ENCODE measurements at places on chromosomes 1 and 21. TPM values are rescaled to one million over a fixed set of nuclear protein-coding genes. Genes with fewer than 3 reads are reported as not detected.

Gene GOLPH3L
- total RNA-seq: 28.9 TPM

DNA sequence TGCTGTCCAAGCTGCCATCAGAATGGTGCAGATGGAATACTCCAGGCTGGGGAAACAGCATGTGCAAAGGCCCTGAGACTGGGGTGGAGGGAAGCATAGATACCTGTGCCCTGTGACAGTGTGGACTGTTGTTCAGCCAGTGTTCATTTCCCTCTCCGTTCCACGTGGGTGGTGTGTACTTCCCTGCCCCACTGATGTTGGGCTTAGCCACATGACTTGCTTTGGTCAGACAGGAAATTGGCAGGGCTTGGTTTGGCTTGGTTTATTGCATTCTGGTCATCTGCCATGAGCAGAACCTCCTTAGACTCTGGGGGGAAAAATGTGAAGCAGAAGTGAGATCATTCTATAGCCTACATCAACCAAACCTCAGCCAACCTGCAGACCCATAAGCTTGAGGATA lies 102.4 kb upstream of the IGSF21 start:
- H3K36me3 ChIP-seq: no peaks in the 10 kb centered on the region
- H3K27ac ChIP-seq: no peak overlapping the region

DNA sequence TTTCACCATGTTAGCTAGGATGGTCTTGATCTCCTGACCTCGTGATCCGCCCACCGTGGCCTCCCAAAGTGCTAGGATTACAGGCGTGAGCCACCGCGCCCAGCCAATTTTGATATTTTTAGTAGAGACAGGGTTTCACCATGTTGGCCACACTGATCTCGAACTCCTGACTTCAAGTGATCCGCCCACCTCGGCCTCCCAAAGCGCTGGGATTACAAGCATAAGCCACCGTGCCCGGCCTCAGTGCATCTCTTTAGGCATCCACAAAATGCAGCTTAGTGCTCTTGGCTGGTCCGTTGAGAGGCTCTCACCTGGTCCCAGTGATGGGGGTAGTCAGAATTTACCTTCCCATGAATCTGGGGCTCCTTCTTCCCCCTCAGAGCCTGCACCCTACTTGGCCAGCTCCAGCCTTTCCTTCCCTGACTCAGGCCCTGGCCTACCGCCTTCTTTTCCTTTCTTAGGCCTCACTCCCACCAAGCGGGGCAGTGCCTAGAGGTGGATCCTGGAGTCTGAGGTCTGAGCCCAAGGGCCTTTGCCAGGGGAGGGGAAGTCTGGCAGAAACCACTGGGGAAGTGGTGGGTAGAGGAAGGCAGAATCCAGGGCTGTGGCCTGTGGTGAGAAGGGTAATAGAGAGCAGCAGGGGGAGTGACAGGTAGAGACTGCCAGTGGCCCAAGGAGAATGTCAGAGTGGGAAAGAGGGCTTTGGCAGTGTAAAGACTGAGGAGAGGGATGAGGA lies 3.7 kb downstream of the LENEP start:
- H3K4me1 ChIP-seq: peaks cover 8% of the 10 kb centered on the region
- no peak for DNase-seq
- H3K27ac ChIP-seq: no peak overlapping the region

- no peak overlapping the region for H3K4me3 ChIP-seq
- no peaks in the 10 kb centered on the region for H3K27me3 ChIP-seq
- H3K27ac ChIP-seq: no peak overlapping the region
- DNase-seq: no peak
- peaks cover 26% of the 10 kb centered on the region for H3K4me1 ChIP-seq
Observed at GRCh38 chr1:178921499-178921898, 50.6 kb upstream of the ANGPTL1 start.

- H3K4me1 ChIP-seq: peaks cover 22% of the 10 kb centered on the region
- no peaks in the 10 kb centered on the region for H3K27me3 ChIP-seq
- DNase-seq: no peak
- no peaks in the 10 kb centered on the region for H3K36me3 ChIP-seq
- no peak overlapping the region for H3K27ac ChIP-seq
Observed at GRCh38 chr1:89600451-89601224, 32.3 kb upstream of the LRRC8C start.

- H3K4me3 ChIP-seq: no peak overlapping the region
- no peaks in the 10 kb centered on the region for H3K36me3 ChIP-seq
- H3K27me3 ChIP-seq: no peaks in the 10 kb centered on the region
- H3K27ac ChIP-seq: no peak overlapping the region
- H3K4me1 ChIP-seq: peaks cover 43% of the 10 kb centered on the region
Observed at GRCh38 chr1:208100906-208101305, 143.3 kb downstream of the PLXNA2 start.

- peaks cover 12% of the 10 kb centered on the region for H3K4me1 ChIP-seq
- H3K36me3 ChIP-seq: no peaks in the 10 kb centered on the region
- no peak overlapping the region for H3K4me3 ChIP-seq
- H3K27ac ChIP-seq: no peak overlapping the region
- peak; percentile 88 for DNase-seq
Observed at GRCh38 chr1:186212568-186213224, 162.4 kb downstream of the TPR start.

DNA sequence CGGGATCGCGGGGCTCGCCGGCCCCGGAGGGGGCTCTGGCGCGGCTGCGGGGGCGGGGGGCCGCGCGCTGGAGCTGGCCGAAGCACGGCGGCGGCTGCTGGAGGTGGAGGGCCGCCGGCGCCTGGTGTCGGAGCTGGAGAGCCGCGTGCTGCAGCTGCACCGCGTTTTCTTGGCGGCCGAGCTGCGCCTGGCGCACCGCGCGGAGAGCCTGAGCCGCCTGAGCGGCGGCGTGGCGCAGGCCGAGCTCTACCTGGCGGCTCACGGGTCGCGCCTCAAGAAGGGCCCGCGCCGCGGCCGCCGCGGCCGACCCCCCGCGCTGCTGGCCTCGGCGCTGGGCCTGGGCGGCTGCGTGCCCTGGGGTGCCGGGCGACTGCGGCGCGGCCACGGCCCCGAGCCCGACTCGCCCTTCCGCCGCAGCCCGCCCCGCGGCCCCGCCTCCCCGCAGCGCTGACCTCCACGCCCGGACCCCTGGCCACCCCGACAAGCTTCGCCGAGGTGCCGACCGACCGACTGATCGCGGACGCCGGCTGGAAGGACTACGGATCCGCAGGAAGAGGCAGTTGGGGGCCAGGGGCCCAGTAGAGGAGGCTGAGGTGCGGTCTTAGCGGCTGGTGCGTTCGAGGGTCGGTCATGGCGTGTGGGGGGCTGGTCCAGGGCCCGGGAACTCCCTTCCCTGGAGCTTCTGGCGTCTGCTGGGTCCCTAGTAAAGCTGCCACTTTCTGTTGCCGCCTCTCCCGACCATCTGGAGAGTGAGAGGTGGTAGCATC lies 711 bp downstream of the TRNP1 start:
- H3K36me3 ChIP-seq: no peaks in the 10 kb centered on the region
- peak; percentile 77 for DNase-seq
- H3K27me3 ChIP-seq: peaks cover 71% of the 10 kb centered on the region

Gene APOBEC4
- not detected for total RNA-seq

GRCh38 chr1:100718581-100718980 lies 961 bp upstream of the VCAM1 start:
- H3K27ac ChIP-seq: no peak overlapping the region
- peaks cover 22% of the 10 kb centered on the region for H3K4me1 ChIP-seq
- H3K27me3 ChIP-seq: no peaks in the 10 kb centered on the region
- H3K4me3 ChIP-seq: no peak overlapping the region
- DNase-seq: no peak

Gene SLC16A4
- 0.56 TPM for total RNA-seq

GRCh38 chr1:221910222-221910621 lies 168.3 kb upstream of the DUSP10 start:
- no peaks in the 10 kb centered on the region for H3K4me1 ChIP-seq
- no peak for DNase-seq
- no peak overlapping the region for H3K4me3 ChIP-seq

GRCh38 chr1:76090283-76091203 lies 16.0 kb downstream of the ST6GALNAC3 start:
- H3K4me3 ChIP-seq: no peak overlapping the region
- no peak for DNase-seq
- no peaks in the 10 kb centered on the region for H3K36me3 ChIP-seq

Gene RGS5
- total RNA-seq: 12.2 TPM

DNA sequence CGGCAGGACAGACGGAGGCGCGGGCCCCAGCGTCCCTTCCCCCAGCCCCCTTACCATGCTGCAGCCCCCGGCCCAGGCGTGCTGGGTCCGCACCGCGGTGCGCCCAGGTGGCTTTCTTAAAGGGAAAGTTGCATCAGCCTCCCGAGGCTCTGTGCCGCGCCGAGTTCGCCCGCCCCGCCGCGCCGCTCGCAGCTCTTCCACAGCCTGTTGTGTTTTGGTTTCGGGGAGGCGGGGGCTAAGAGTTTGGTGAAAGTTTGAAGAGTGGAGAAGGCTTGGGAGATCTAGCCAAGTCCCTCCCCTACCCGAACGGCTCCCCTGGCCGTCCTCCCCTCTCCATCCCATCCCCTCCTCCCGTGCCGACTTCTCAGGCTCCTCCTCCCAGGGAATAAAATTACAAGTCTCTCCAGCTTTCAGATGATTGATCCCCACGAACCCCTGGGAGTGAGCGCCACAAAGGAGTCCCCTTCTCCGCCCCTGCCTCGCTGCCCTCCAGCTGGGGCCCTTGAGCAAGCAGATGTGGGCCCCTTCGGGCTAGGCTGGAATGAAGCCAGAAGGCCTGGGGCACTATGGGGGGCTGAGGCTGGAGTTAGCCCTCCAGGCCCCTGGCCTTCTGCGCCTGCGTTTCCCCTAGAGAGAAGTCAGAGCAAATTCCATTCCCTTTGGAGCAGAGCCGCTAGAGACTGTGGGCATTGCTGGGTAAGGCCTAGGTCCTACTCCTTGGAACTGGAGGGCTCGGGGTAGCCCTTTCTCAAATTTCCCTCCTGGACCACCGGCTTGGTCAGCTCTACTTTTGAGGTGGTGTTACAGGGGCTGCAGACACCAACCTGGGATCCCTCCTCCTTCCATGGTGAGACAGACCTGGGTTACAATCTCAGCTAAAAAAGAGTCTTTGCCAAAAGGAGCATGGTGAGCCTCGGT lies at the start of gene SLC6A9:
Gene SLC6A9 (minus strand): TSS at position 211 of the 918 bp plus-strand sequence. CDS start 7,185 bp downstream, outside the sequence.
- H3K4me3 ChIP-seq: peak within 1 kb of the TSS; percentile 92
- no peaks in the 10 kb centered on the region for H3K36me3 ChIP-seq

GRCh38 chr21:36148886-36149285 lies 7.7 kb upstream of the DOP1B start:
- H3K27me3 ChIP-seq: peaks cover 8% of the 10 kb centered on the region
- no peaks in the 10 kb centered on the region for H3K4me1 ChIP-seq
- H3K4me3 ChIP-seq: no peak overlapping the region
- no peak for DNase-seq
- H3K27ac ChIP-seq: no peak overlapping the region

DNA sequence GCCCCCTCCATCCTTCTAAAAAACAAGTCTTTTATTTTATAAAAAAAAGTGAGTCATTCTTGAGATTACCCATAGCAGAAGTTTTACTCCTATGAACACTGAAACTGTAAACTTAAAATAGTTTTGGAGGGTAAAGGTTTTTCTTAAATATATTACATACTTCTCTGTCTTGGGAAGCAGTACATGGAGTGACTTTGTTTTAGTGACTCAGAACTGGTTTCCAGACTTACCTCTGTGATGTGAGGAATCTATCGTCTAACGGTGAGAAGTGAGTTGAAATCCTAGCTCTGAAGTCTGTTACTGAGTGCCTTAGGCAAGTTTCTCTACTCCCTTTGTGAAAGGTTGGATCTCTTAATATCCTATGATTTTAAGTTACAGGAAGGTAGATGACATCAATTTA lies 176.3 kb upstream of the POU3F1 start:
- H3K4me1 ChIP-seq: peaks cover 10% of the 10 kb centered on the region
- no peak overlapping the region for H3K27ac ChIP-seq
- H3K36me3 ChIP-seq: no peaks in the 10 kb centered on the region

DNA sequence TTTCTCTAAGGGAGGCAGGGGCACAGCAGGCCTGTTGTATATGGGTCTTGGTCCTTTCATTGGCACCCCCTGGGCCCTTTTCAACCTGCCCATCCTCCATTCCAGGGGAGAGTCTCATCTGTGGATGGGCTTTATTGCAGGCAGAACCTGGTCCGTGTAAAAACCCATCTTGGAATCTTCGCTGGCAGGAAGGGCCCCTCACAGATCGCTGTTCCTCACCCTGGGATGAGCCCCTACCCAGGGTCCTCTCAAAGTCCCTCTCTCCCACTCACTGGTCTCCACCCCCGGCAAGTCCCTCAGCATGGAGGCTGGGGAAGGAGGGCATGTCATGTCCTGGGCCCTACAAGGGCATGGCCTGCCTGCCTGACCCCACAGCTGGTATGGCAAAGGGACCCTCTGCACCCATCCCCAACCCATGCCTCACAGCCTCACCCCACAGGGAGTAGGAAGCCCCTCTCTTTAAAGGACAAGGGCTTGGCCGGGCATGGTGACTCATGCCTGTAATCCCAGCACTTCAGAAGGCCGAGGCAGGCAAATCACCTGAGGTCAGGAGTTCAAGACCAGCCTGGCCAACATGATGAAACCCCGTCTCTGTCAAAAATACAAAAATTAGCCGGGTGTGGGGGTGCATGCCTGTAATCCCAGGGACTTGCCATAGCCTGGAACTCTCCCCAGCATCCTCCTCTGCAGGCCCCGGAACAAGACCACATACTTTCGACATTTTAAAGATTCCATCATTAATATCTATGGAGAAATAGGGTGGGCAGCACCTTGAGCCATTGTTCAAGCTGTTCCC lies 13.2 kb upstream of the CDA start:
- peaks cover 38% of the 10 kb centered on the region for H3K27me3 ChIP-seq
- no peaks in the 10 kb centered on the region for H3K4me1 ChIP-seq
- H3K36me3 ChIP-seq: no peaks in the 10 kb centered on the region
- no peak overlapping the region for H3K4me3 ChIP-seq
- no peak for DNase-seq
- no peak overlapping the region for H3K27ac ChIP-seq

DNA sequence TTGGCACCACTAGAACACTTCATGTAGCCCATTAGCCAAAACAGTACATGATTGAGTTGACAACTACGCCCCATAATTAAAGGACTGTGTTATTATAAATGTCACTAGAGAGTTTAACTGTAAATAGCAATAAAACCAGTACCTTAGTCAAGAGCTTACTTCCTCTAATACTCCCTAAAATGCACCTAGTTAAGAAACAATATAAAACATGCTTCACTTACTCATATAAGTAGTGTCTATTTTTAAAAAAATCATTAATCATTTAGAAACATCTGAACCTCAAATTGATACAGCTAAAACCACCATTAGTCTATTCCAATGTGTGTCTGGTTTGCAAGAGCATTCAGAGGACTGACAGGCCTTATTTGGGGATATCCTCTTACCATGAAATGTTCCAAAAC lies 25.3 kb downstream of the PTP4A2 start:
- no peak for DNase-seq
- H3K27me3 ChIP-seq: no peaks in the 10 kb centered on the region
- H3K36me3 ChIP-seq: peaks cover 23% of the 10 kb centered on the region

All from neural progenitor cell (in vitro differentiated cells).